ENCODE measurements at places on chromosomes 4 and X. TPM values are rescaled to one million over a fixed set of nuclear protein-coding genes. Genes with fewer than 3 reads are reported as not detected.

The CLCN4 gene
- polyA plus RNA-seq: 5.2 TPM

The BEX1 gene
- polyA plus RNA-seq: 60.3 TPM

The MEPE gene
- polyA plus RNA-seq: not detected

The ADH1A gene
- polyA plus RNA-seq: 2.3 TPM

The CDS1 gene
- 28.2 TPM for polyA plus RNA-seq

The SPACA5B gene
- 0.71 TPM for polyA plus RNA-seq

The GAGE2A gene
- not detected for polyA plus RNA-seq

The PAGE1 gene
- polyA plus RNA-seq: not detected

The EREG gene
- polyA plus RNA-seq: 0.38 TPM

The COL25A1 gene
- polyA plus RNA-seq: 19.6 TPM

The NR3C2 gene
- polyA plus RNA-seq: 16.2 TPM

The ANOS1 gene
- polyA plus RNA-seq: 10.3 TPM

The RGN gene
- polyA plus RNA-seq: 42.7 TPM

The MAOB gene
- polyA plus RNA-seq: 51.0 TPM
